ENCODE measurements at places on chromosomes 16 and 17.
A peak's percentile ranks its signal among the peaks of the same experiment; 100 is the strongest.

GRCh38 chr17:2064980-2065785 lies 10.3 kb downstream of the HIC1 start:
- DNase-seq = peak; percentile 67

GRCh38 chr16:68234188-68235107 lies 1.5 kb downstream of the ESRP2 start:
- no peak for DNase-seq

DNA sequence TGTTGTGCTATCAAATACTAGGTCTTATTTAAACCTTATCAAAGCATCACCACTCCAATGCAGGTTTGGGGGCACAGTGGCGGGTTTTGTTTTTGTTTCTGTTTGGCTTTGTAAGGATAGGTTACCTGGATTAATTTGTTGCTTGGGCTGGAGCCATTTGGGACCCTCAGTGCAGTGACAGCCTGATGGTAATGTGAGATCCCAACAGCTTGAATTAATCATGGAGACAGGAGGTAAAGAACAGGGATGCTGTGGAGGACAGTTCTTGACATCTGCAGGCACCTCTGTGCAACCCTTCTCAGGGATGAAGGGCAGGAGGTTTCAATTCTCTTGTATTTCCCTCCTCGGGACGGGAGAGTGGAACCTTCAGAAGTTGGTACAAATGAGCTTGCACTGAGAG lies 40.5 kb downstream of the SHISA9 start:
- DNase-seq = no peak

DNA sequence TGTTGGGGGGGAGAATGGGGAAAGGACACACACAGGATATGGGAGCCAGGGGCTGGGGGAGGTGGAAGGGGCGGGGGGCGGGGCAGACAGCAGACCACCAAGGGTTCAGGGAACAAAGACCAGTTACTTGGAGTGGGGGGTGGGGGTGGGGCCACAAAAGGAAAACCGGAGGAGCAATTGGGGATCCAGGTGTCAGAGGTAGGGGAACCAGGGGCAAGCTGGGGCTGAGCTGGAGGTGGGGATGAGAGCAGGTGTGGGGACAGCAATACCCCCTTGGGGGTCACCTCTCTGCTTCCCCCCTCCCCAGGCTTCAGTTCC lies 1.4 kb upstream of the ORAI3 start:
- no peak for DNase-seq

DNA sequence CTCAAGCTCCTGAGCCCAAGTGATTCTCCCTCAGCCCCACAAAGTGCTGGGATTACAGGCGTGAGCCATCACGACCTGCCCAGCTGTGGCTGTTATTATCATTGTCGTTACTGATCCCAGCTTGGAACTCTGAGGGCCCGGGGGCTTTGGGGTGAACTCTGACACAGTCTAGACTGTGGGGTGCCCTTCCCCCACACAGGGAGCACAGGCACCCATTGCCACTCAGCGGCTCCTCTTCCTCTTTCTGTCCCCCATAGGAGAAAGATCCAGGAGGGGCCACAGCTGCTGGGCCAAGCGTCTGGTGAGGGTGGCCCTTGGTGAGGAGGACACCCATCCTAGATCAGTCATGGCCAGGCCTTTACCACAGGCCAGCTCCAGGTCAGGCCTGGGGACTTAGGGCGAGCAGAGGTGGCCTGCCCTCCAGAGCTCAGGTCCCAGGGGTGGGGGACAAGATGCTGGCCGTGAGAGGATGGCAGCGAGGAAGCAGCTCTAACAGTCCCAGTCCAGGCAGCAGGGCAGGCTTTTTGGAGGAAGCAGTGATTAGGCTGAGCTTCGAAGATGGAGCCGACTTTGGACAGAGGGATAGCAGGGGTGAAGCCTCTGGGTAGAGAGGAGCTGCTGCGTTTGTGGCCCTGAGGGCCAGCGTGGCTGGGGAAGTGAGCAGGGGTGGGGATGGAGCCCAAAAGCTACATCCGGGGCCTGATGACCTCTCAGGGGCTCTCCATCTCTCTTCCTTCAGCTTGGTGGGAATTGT lies 24.7 kb downstream of the TMEM235 start:
- no peak for DNase-seq

GRCh38 chr16:641326-642188 lies at the start of gene MCRIP2:
Gene MCRIP2, plus strand, starts transcription at chr16:641828. Its CDS starts 164 bp downstream, at chr16:641992.
- DNase-seq = peak; percentile 89

GRCh38 chr16:278863-279366 lies 1.5 kb upstream of the ARHGDIG start:
- peak; percentile 54 for DNase-seq

DNA sequence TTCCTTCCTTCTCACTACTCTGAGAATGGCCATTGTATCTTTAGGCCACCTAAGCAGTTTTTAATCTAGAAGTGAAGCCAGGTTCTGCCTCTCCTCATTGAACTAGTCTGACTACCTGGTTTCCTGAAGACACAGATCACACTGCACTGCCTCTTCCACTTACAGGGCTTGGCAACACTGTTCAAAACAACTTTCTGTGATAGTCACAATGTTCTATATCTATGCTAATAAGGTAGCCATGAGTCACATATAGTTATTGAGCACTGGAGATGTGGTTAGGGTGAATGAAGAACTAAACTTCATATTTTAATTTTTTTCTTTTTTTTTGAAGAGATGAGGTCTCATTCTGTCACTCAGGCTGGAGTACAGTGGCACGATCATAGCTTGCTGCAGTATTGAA lies 26.9 kb downstream of the RND2 start:
- no peak for DNase-seq

GRCh38 chr16:24139282-24139681 lies 116.9 kb upstream of the CACNG3 start:
- peak; percentile 65 for DNase-seq

DNA sequence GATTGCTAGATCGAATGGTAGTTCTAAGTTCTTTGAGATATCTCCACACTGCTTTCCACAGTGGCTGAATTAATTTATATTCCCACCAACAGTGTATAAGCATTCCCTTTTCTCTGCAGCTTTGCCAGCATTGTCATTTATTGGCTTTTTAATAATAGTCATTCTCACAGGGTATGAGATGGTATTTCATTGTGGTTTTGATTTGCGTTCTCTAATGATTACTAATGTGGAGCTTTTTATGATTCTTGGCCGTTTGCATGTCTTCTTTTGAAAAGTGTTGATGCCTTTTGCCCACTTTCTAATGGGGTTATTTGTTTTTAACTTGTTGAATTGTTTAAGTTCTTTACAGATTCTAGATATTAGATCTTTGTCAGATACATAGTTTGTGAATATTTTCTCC lies 36.5 kb upstream of the BCAS3 start:
- DNase-seq = no peak

GRCh38 chr17:56629531-56630075 lies 36.1 kb downstream of the NOG start:
- no peak for DNase-seq

DNA sequence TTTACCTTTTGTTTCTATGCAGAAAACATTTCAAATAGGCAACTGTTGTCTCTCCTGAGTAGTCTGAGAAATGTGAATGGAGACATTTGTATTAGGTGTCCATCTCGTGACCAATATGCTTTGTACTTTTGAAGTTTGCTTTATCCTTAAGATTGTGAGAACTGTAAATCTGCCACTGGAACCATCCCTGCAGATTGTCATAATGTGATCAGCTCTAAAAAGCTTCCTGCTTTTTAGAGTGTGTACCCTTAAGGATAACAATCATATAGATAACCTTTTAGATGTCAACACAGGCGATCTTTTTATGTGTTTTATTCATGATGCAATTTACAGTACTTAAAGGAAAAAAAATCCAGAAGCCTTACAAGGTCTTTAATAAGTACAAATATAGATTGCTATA lies 63.5 kb downstream of the PRKCA start:
- no peak for DNase-seq

GRCh38 chr16:25868106-25868505 lies 176.3 kb downstream of the HS3ST4 start:
- DNase-seq = no peak

Data from activated CD4-positive, alpha-beta T cell treated with anti-CD3 and anti-CD28 coated beads, Interleukin-2, Interleukin-6, amounts not matched to agents 100 ng/mL and 50 ng/mL, durations not matched to agents 16 hours and 8 hours (primary cell).